Skeletal muscle tissue (tissue), 5 donors: ENCODE measurements at places on chromosomes 11 and 22. TPM values are rescaled to one million over a fixed set of nuclear protein-coding genes. Genes with fewer than 3 reads are reported as not detected.

Gene DDTL
- 3.7 TPM for total RNA-seq

Gene TMPRSS5
- total RNA-seq = 2.1 TPM

Gene VSIG10L2
- not detected for total RNA-seq

Gene GALNT18
- total RNA-seq = 9.4 TPM

Gene CD3D
- not detected for total RNA-seq
